ENCODE measurements at places on chromosomes 4 and X. TPM values are rescaled to one million over a fixed set of nuclear protein-coding genes. Genes with fewer than 3 reads are reported as not detected.
A peak's percentile ranks its signal among the peaks of the same experiment; 100 is the strongest.

The GABRQ gene
- 0.09 TPM for total RNA-seq

The NEIL3 gene
- total RNA-seq = 44.9 TPM

The CLTRN gene
- 0.28 TPM for total RNA-seq

The BCLAF3 gene
- 4.4 TPM for total RNA-seq

The FRMD7 gene
- total RNA-seq = under 0.01 TPM

The TLR3 gene
- 2.6 TPM for total RNA-seq

- no peak for DNase-seq
- H3K4me1 ChIP-seq = no peaks in the 10 kb centered on the region
- H3K4me3 ChIP-seq = no peak overlapping the region
Observed at GRCh38 chrX:79408623-79409322, 41.6 kb upstream of the ITM2A start.

The TMSB15B gene
- total RNA-seq = 9.1 TPM

GRCh38 chrX:77174680-77175519 lies 272.3 kb upstream of the FGF16 start:
- H3K36me3 ChIP-seq = no peaks in the 10 kb centered on the region
- H3K4me3 ChIP-seq = no peak overlapping the region
- H3K27me3 ChIP-seq = no peaks in the 10 kb centered on the region
- no peak for DNase-seq
- no peaks in the 10 kb centered on the region for H3K4me1 ChIP-seq
- H3K27ac ChIP-seq = no peak overlapping the region

- no peak overlapping the region for H3K27ac ChIP-seq
- no peak overlapping the region for H3K4me3 ChIP-seq
- no peak for DNase-seq
- H3K36me3 ChIP-seq = no peaks in the 10 kb centered on the region
- H3K4me1 ChIP-seq = no peaks in the 10 kb centered on the region
Observed at GRCh38 chr4:109411964-109412363, 21.7 kb upstream of the SEC24B start.

The KLHL4 gene
- total RNA-seq = 1.7 TPM

GRCh38 chr4:90027565-90027964 lies 99.6 kb upstream of the CCSER1 start:
- no peak for DNase-seq
- no peak overlapping the region for H3K4me3 ChIP-seq
- no peaks in the 10 kb centered on the region for H3K27me3 ChIP-seq

DNA sequence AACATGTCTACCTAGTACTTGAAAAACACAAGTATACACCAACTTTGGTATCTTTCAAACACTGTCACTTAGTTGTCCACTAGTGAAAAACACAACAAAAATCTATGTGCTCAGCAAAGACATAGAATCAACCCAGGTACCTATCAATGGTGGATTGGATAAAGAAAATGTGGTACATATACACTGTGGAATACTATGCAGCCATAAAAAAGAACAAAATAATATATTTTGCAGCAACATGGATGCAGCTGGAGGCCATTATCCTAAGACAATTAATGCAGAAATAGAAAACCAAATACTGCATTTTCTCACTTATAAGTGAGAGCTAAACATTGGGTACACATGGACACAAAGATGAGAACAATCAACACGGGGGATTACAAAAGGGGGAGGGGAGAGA lies 148.7 kb downstream of the ENOX2 start:
- H3K4me3 ChIP-seq = no peak overlapping the region
- H3K4me1 ChIP-seq = no peaks in the 10 kb centered on the region
- H3K27me3 ChIP-seq = no peaks in the 10 kb centered on the region
- no peaks in the 10 kb centered on the region for H3K36me3 ChIP-seq
- no peak overlapping the region for H3K27ac ChIP-seq

DNA sequence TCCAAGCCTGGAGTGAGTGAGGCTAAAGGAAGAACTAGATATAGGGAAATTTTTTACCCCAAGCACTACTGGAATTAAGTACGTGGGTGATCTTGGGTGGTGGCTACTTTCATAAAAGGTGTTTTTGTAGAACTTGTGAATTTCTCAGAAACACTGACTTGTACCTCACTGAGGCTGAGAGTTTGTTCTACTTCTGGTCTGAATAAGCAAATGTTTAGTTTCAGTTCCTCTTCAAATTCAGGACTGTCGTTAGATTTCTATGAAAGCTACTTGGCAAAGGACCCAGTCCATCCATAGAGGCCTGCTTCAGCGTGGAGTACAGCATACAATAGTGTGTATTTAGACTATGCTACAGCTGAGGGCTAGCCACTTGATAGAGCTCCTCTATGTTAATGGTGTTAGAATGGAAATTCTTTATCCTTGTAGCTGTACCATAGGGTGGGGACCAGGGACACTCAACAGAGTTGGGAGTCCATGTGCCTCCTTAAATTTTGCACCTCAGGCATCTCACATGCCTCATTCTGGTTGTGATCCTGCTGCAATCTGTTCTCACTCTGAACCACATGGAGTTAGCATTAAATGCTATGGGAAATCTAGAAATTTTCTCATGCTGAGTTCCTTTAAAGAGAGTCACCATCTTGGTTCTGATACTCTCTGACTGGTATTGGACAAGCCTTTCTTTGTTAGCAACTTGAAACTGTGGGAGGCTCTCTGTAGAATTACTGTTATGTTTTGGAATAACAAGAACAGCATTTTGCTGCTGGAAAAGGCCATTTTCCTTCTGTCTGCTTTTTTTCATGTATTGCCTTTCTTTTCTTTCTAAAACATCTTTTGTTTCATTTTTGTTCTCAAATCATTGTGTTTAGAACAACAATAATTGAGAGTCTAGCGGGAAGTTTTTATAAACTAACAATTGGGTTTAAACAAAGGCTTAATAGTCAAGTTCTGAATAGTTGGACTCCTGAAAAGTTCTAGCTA lies 86.8 kb downstream of the PDGFRA start:
- H3K27ac ChIP-seq = no peak overlapping the region
- no peaks in the 10 kb centered on the region for H3K4me1 ChIP-seq
- no peak for DNase-seq
- no peaks in the 10 kb centered on the region for H3K36me3 ChIP-seq
- H3K4me3 ChIP-seq = no peak overlapping the region

- H3K4me3 ChIP-seq = no peak overlapping the region
- no peaks in the 10 kb centered on the region for H3K36me3 ChIP-seq
- no peak overlapping the region for H3K27ac ChIP-seq
Observed at GRCh38 chr4:142365391-142365790, 480.7 kb downstream of the INPP4B start.

DNA sequence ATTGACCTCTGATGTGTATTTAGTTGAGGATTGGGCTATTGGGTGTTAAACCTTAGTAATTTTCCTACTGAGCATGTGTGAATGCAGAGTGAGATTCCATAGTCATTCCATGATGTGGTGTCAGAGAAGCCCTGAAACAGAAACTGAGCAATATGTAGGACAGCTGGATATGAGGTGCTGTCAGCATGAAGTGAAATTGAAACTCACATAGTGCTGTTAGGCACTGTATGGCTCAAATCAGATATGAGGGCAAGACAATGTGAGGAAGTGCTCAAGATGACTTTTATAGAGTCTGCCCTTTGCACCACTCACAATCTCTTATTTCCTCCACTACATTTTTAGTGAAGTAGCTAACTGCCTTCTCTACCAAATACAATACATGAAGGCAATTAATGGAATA lies 188.3 kb downstream of the SH3BGRL start:
- no peaks in the 10 kb centered on the region for H3K36me3 ChIP-seq
- no peaks in the 10 kb centered on the region for H3K4me1 ChIP-seq
- H3K4me3 ChIP-seq = no peak overlapping the region
- H3K27me3 ChIP-seq = no peaks in the 10 kb centered on the region

DNA sequence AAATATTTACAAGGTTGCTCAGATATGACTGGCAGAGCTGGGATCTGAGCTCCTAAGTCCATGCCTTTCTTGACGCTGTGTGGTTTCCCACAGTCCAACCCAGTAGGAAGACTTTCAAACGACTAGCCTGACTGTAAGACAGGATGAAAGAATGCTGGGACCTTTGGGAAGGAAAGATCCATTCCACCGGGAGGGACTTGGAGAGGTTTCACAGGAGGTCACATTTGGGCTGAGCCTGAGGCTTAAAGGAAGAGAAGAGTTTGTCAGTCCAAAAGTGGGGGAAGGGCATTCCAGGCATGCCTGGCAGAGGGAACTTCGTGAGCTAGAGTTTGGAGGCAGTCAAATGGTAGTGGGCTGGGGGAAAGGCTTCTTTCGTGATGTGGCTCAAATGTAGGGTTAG lies 1.5 kb downstream of the STARD8 start:
- no peak for DNase-seq
- H3K4me1 ChIP-seq = no peaks in the 10 kb centered on the region
- peaks cover 23% of the 10 kb centered on the region for H3K27me3 ChIP-seq
- no peak overlapping the region for H3K4me3 ChIP-seq
- no peaks in the 10 kb centered on the region for H3K36me3 ChIP-seq

The C1QTNF7 gene
- total RNA-seq = 0.61 TPM

GRCh38 chrX:122934131-122934530 lies 249.9 kb upstream of the GRIA3 start:
- DNase-seq = no peak
- no peaks in the 10 kb centered on the region for H3K36me3 ChIP-seq
- no peaks in the 10 kb centered on the region for H3K27me3 ChIP-seq
- H3K27ac ChIP-seq = no peak overlapping the region

DNA sequence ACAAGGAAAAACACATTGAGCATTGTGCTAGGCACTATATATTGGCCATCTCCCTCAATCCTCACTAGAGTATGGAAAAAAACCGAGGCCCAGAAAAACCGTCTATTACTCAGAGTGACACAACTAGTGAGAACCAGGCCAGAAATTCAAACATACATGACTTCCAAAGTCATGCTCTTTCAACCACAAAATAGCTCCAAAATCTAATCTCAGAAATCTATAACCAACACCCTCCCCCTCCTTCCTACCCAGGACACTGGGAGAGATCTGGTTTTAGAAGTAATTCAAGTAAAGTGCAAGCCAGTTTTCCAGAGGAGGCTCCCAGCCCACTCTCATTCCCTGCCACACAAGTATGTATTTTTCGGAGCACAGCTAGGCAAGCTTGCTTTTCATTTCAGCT lies 7.6 kb downstream of the HS3ST1 start:
- no peaks in the 10 kb centered on the region for H3K27me3 ChIP-seq
- H3K36me3 ChIP-seq = no peaks in the 10 kb centered on the region
- no peak overlapping the region for H3K4me3 ChIP-seq
- peaks cover 6% of the 10 kb centered on the region for H3K4me1 ChIP-seq
- no peak overlapping the region for H3K27ac ChIP-seq

- no peaks in the 10 kb centered on the region for H3K4me1 ChIP-seq
- H3K36me3 ChIP-seq = no peaks in the 10 kb centered on the region
- no peak overlapping the region for H3K27ac ChIP-seq
Observed at GRCh38 chr4:24382381-24382780, 202.0 kb downstream of the DHX15 start.

The NIPAL1 gene
- total RNA-seq = 0.47 TPM

- no peak for DNase-seq
- no peaks in the 10 kb centered on the region for H3K36me3 ChIP-seq
- H3K27ac ChIP-seq = no peak overlapping the region
- no peaks in the 10 kb centered on the region for H3K27me3 ChIP-seq
Observed at GRCh38 chr4:8742546-8742945, 129.1 kb downstream of the HMX1 start.

GRCh38 chrX:47854474-47854873 lies 17.8 kb downstream of the ZNF81 start:
- no peaks in the 10 kb centered on the region for H3K27me3 ChIP-seq
- DNase-seq = peak; percentile 8
- H3K4me1 ChIP-seq = no peaks in the 10 kb centered on the region
- no peak overlapping the region for H3K27ac ChIP-seq
- H3K36me3 ChIP-seq = no peaks in the 10 kb centered on the region
- no peak overlapping the region for H3K4me3 ChIP-seq

DNA sequence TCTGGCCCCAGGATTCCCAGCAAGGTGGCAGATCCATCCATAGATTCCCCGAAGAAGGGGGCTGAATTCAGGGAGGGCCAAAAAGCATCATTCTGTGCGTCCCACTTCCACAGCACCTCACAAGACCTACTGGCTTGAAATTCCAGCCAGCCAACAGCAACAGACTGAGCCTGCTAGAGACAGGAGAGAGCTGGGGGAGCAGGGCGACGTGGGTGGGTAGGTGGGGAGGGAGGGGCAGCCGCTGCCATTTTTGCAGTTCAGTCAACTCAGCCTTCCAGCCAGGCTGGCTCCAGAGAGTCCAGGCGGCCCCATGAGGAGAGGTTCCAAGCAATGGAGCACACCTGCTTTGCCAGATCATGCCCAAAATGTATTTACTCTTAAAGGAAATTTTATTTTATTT lies 117.6 kb upstream of the DCAF12L1 start:
- no peaks in the 10 kb centered on the region for H3K27me3 ChIP-seq
- no peaks in the 10 kb centered on the region for H3K4me1 ChIP-seq

GRCh38 chr4:85092943-85093342 lies 126.5 kb upstream of the WDFY3 start:
- no peak for DNase-seq
- H3K4me1 ChIP-seq = no peaks in the 10 kb centered on the region
- H3K4me3 ChIP-seq = no peak overlapping the region
- no peaks in the 10 kb centered on the region for H3K36me3 ChIP-seq
- H3K27ac ChIP-seq = no peak overlapping the region

The DAPP1 gene
- total RNA-seq = 24.4 TPM

- H3K36me3 ChIP-seq = no peaks in the 10 kb centered on the region
- H3K4me3 ChIP-seq = no peak overlapping the region
- DNase-seq = no peak
- H3K27me3 ChIP-seq = no peaks in the 10 kb centered on the region
- H3K4me1 ChIP-seq = no peaks in the 10 kb centered on the region
- no peak overlapping the region for H3K27ac ChIP-seq
Observed at GRCh38 chrX:34130980-34131744, 952 bp downstream of the FAM47A start.

The L1CAM gene
- 0.28 TPM for total RNA-seq

DNA sequence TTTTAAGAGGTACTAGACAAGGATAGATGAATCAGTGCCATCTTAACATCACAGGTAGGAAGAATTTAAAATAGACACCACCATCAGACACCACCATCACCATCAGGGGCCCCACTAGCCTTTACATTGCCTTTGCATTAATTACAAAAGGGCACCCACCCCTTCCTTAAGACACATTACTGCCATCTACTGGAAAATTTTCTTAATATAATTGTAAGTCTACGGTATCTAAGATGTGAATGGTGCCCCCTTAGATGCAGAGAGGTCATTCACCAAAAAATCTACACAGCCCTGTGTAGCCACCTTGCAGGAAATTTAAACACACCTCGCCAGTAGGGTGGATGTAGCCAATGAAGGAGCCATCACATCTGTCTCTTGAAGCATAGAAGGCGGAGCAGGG lies 184.1 kb downstream of the MID1IP1 start:
- no peaks in the 10 kb centered on the region for H3K4me1 ChIP-seq
- no peak overlapping the region for H3K27ac ChIP-seq
- no peaks in the 10 kb centered on the region for H3K27me3 ChIP-seq
- DNase-seq = no peak

- H3K27ac ChIP-seq = no peak overlapping the region
- no peaks in the 10 kb centered on the region for H3K4me1 ChIP-seq
- no peaks in the 10 kb centered on the region for H3K36me3 ChIP-seq
- no peak overlapping the region for H3K4me3 ChIP-seq
Observed at GRCh38 chr4:146224326-146224966, 10.1 kb downstream of the REELD1 start.

- no peak overlapping the region for H3K4me3 ChIP-seq
- H3K4me1 ChIP-seq = no peaks in the 10 kb centered on the region
- no peak overlapping the region for H3K27ac ChIP-seq
- no peak for DNase-seq
- no peaks in the 10 kb centered on the region for H3K27me3 ChIP-seq
Observed at GRCh38 chr4:83561381-83561780, 25.5 kb downstream of the GPAT3 start.

- H3K36me3 ChIP-seq = no peaks in the 10 kb centered on the region
- H3K4me1 ChIP-seq = peaks cover 2% of the 10 kb centered on the region
- DNase-seq = no peak
- no peaks in the 10 kb centered on the region for H3K27me3 ChIP-seq
- no peak overlapping the region for H3K4me3 ChIP-seq
Observed at GRCh38 chrX:38636949-38637819, 75.8 kb downstream of the TSPAN7 start.

Data from thymus (tissue), 14 donors.